ENCODE measurements at places on chromosomes 2 and 18.

DNA sequence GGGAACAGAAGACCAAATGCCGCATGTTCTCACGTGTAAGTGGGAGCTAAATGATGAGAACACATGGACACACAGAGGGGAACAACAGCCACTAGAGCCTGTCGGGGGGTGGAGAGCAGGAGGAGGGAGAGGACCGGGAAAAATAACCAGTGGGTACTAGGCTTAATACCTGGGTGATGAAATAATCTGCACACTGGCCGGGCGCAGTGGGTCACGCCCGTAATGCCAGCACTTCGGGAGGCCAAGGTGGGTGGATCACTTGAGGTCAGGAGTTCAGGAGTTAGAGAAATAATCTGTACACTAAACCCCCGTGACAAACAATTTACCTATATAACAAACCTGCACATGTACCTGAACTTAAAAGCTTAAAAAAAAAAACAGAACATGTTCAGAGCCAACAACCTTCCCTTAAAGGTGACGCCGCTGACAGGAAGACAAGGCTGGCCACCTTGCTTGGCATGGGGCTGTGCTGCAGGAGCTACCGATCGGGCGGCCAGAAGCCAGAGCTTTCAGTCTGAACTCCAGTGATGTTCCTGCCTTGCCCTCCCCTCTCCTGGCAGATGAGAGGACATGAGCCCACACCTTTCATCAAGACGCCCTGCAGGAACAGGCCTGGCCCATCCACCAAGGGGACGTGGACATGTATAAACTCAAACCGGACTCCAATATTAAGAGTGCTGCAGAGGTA is 11.2 kb downstream of the SLC66A2 start:
- DNase-seq: no peak

- DNase-seq: no peak
Measured at GRCh38 chr2:54903736-54904554, 146.3 kb downstream of the RTN4 start.

- DNase-seq: no peak
Measured at GRCh38 chr2:11680901-11681721, 11.1 kb upstream of the NTSR2 start.

DNA sequence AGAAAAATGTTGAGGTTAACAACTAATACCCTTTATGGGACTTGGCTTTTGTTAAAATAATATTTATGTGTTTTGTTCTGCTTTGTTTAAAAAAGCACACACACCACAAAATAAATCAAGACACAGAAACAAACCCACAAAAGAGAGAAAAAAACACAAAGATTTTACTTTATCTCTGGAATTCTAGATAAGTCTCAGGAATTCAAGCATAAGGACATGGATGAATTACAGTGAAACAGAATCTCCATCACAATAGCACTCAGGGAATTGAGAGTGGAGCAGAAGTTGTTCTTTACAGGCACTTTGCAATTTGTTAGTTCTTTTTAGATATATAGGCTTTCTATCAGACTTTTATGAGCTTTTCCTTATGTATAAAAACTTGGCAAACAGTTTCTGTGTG is 360.9 kb upstream of the ZC3H15 start:
- DNase-seq: no peak

- no peak for DNase-seq
Measured at GRCh38 chr2:239763433-239764097, 261.6 kb downstream of the NDUFA10 start.

DNA sequence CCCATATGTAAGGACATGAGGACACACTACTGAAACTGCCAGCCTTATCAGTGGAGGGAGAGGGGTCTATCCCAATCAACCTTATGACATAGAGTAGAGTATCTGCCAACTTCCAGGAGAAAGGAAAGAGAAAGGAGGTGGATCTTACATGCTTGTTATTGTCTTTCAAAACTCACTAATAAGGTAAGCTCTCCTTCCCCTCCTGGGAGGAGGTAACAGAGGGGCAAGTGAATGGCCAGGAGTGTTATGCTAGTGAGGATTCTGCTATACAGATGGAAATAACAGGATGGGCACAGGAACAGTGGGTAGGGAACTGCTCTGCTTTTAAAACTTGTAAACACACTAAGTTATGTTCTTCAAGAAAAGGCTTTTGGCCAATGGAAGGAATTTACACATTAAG is 1020.1 kb downstream of the TDRD15 start:
- no peak for DNase-seq

DNA sequence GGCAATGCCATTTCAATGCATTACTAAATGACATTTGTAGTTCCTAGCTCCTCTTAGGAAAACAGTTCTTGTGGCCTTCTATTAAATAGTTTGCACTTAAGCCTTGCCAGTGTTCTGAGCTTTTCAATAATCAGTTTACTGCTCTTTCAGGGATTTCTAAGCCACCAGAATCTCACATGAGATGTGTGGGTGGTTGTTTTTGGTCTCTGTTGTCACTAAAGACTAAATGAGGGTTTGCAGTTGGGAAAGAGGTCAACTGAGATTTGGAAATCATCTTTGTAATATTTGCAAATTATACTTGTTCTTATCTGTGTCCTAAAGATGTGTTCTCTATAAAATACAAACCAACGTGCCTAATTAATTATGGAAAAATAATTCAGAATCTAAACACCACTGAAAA is 45.3 kb downstream of the HADHB start:
- no peak for DNase-seq

DNA sequence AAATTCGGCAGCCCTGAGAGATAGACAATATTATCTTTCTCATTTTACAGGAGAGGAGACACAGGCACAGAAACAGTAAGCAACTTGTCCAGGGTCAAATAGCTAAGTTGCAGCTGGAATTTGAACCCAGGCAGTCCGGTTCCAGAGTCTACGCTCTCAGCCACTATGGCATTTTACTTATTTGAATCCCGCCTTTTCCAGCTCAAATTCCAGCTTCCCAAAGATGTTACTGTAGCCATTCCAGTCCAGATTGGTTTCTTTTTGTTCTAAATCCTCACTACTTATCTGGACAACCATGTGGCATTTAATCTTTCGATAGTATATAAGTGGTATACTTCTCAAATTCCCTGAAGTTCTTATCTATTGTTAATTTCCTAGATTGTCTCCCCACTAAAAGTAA is 125.7 kb downstream of the NBAS start:
- no peak for DNase-seq

- DNase-seq: no peak
Measured at GRCh38 chr2:113211226-113212105, 37.7 kb downstream of the PSD4 start.

DNA sequence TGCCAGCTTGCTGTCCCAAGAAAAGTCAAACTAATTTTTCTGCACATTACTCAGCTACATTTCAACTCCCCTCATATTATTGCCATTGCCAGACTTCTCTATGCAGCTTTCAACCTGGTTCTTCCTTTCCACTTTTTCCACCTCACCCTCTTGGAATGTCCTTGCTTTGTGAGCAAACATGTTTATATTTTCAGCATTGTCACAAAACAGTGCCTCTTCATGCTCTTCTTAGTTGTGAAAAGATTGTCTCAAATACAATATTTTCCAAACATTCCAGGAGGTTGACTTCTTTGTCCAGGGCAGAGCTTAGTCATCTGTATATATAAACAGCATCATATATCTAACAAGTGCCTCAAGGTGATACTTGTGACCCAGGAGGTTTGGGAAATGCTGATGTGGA is 803.3 kb upstream of the CELF4 start:
- no peak for DNase-seq

GRCh38 chr2:222547083-222547482 is 108.8 kb downstream of the FARSB start:
- no peak for DNase-seq

- DNase-seq: no peak
Measured at GRCh38 chr2:120465701-120465988, 119.7 kb downstream of the INHBB start.

GRCh38 chr18:48238636-48239035 is 170.5 kb downstream of the ZBTB7C start:
- DNase-seq: no peak

- DNase-seq: peak; percentile 50
Measured at GRCh38 chr2:85769236-85769982, 15.6 kb downstream of the ATOH8 start.

DNA sequence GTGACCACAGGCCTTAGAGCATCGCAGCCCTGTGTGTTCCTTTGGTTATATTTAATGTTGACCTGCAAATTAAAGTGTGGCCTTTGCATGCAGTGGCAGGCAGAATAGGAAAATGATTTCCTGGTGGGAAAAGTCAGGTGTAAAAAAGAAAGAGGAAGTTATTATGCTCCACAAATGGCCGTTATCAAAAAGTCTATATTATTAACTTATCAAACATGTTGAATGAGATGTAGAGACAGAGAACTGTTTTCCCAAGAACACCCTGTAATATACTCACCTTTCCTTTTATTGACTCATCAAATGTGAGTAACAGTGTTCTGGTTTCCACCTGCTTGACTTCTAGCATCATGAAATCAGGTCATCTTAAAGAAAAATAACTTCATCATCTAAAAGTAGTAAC is 35.3 kb downstream of the MEIS1 start:
- no peak for DNase-seq

DNA sequence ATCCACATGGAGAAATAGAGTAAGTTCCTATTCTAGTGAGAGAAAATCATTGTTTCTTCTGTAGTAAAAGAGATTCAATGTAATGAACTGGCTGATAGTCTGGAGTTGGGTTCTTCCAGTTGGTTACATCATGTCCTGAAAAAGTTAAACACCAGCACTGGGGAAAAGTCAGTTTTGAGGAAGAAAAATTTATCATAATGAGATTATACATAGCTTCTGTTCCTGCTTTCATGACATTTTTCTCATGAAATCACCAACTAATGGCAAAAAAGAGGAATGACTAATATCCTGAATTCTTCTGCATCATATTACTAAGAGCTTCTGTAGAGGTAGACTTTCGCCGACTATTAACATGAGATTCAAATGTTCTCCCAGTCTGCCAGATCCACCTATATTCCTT is 69.2 kb upstream of the SLC9A2 start:
- DNase-seq: no peak

- no peak for DNase-seq
Measured at GRCh38 chr18:7307030-7307429, 76.1 kb downstream of the LRRC30 start.

DNA sequence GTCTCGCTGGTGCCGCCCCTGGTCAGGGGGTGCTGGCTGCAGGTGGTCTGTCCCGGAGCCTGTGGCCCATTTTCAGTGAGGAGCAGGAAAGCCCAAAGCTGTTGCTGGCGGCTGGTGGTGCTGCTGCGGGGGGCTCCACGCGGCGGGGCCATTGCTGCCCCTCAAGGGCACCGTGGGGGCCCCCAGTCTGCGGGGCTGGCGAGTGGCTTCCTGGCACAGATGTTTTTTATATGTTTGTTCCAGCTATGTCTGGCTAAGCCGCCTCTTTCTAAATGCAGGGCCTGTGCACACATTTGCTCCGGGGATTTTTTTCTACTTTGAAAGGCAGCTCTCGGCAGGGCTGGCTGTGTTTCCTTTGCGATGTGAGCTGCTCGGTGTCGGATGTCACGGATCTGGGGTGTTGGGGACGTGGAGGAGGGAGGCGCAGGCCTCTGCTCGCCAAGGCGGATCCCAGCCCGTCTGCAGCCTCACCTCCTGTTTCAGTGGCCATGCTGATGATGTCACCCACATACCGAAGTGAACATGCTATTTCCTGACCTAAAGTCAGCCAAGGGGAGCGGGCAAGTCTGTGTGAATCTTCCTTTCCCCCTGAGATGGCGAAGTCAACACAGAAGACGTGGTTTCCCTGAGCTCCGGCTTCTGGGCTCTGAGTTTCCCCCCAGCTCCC is 112.0 kb upstream of the CTDP1 start:
- DNase-seq: peak; percentile 64

- DNase-seq: no peak
Measured at GRCh38 chr2:189609853-189610252, 29.3 kb upstream of the SLC40A1 start.

- DNase-seq: no peak
Measured at GRCh38 chr18:79874553-79875530, 76.6 kb downstream of the SLC66A2 start.

DNA sequence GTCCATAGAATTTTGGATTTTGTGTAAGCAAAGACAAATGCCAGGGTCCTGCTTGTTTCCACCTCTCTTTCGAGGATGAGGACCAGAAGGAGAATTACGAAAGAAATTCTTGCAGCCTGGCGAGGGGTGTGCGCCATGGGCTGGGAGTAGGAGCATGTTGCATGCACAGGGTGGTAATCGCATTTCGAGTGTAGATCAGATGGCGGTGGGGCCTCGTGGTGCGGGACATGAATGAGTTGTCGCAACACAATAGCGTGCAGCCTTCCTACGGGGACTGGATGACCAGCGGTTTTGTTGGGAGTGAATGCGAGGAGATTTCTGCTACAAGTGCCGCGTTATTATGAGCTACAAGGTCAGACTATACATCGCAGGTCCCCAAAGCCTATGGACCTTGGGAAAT is 4.2 kb upstream of the EN1 start:
- no peak for DNase-seq

Measured in NCI-H2171 (cell line).